Memory B cell (primary cell): ENCODE measurements at places on chromosomes 16 and 17.

DNA sequence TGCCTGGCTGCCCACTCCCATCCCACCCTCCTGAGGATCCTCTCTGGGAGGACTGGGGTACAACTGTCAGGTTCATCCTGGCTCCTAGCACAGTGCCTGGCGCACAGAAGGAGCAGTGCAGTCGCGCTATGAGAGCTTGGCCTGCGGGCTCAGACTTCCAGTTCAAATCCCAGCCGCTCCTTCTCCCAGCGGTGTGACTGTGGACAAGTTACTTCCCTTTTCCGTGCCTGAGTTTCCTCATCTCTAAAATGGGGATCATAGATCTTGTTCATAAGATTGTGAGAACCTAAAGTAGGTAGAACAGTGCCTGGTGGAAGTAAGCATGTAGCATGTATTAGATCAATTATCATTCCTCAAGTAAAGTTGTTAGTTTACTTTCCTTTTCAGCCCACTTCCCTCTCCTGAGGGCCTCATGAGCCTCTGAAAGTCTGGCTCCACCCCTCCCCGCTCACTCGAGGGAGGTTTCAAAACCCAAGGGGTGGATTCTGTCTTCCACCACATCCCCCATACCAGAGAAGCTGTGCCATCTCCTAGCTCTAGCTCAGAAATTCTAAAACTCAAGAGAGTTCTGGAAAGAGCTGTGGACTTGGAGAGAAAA, 19.9 kb upstream of the COL1A1 start:
- H3K27ac ChIP-seq: no peak overlapping the region
- H3K27me3 ChIP-seq: peaks cover 13% of the 10 kb centered on the region
- H3K4me3 ChIP-seq: no peak overlapping the region
- H3K4me1 ChIP-seq: peaks cover 3% of the 10 kb centered on the region

DNA sequence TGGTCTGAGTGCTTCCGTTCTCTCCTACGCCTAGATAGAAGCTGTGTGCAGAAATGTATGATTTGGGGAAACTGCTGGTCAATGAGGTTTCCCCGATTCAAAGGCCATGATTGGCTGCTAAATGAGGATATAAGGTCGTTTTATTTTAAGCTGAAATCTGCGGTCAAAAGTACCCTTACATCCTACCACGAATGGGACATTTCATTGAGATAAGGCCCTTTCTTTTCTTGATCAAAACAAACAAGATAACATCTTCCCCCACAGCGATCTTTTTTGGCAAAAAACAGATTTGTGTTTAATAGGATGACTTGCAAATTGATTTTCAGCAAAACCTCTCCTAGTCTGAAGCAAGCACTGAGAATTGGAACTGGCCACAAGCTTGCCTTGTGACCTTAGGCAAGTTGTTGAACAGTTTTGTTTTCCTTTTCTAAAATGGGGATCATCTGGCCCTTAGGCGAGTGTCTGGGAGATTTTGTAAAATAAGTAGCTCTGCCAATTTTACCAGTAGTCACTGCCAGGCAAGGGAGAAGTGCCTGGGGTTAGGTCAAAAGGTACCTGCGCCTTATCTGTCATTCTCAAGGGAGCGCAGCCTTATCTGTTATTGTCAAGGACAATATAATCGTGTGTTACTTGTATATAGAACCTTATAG, 635 bp downstream of the SCPEP1 start:
- peak overlapping the region; percentile 96 for H3K4me3 ChIP-seq
- no peaks in the 10 kb centered on the region for H3K36me3 ChIP-seq
- peaks cover 2% of the 10 kb centered on the region for H3K27me3 ChIP-seq
- H3K4me1 ChIP-seq: peaks cover 14% of the 10 kb centered on the region
- no peak for DNase-seq

- no peak overlapping the region for H3K4me3 ChIP-seq
- H3K27ac ChIP-seq: peak overlapping the region; percentile 75
- peaks cover 35% of the 10 kb centered on the region for H3K4me1 ChIP-seq
- H3K36me3 ChIP-seq: peaks cover 19% of the 10 kb centered on the region
- no peaks in the 10 kb centered on the region for H3K27me3 ChIP-seq
Measured at GRCh38 chr17:18919963-18920362, 32.0 kb upstream of the SLC5A10 start.

- H3K27ac ChIP-seq: no peak overlapping the region
- no peaks in the 10 kb centered on the region for H3K4me1 ChIP-seq
Measured at GRCh38 chr16:19283637-19284036, 1.9 kb upstream of the CLEC19A start.

DNA sequence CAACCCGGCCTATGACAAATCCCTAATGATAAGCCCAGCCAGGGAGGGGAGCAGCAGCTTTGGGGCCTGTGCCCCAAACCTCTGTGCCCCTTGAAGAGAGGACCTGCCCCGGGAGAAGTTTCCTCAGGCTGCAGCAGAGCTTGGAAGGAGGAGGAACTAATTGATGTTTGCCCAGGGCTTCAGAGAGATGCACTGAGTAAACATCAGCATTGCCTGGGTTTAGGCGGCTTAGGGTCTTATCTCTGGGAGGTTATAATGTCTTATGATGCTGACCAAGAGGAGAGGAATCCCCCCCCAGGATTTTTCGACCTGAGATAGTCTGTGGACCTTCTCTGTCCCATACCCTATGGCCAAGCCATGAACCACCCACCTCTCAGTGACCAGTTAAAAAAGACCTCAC, 148.7 kb upstream of the SDK2 start:
- DNase-seq: no peak
- no peaks in the 10 kb centered on the region for H3K36me3 ChIP-seq
- H3K27ac ChIP-seq: no peak overlapping the region

DNA sequence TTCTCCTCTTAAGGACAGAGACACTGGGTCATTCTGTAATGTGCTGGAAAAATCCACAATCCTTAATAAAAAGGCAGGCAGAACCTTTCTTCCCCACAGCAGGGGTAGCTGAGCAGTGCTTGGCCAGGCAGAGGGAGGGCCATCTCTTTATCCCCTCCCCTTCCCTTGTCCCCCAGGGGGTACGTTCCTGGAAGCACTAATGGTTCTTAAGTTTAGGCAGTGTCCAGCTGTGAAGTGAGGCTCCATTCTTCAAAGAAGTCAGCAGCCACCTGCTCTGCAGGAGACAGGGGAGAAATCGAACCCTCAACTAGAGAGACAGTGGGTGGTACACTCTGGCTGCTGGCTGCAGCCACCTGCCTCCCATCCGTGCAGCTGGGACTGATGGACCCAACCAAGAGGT, 533.9 kb upstream of the CDH11 start:
- DNase-seq: no peak
- no peak overlapping the region for H3K4me3 ChIP-seq

DNA sequence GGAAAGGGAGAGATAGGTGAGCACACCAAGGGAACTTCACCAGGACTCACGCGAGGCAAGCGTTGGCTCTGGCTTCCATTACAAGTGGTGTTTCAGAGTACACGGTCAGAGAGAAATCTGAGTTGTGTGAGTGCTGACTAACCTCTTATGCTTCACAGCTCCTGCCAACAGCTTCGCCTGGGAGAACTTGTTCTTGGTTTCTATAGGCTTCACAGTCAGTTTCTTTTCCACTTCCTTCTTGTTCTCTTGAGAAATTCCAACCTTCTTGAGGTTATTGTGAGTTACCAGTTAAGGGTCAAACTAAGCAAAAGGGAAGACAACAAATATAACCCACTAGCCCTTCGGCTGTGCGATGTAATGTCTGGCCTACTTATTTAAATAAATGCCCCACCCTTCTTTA, 18.9 kb downstream of the PSME3IP1 start:
- H3K27me3 ChIP-seq: no peaks in the 10 kb centered on the region
- no peak for DNase-seq

DNA sequence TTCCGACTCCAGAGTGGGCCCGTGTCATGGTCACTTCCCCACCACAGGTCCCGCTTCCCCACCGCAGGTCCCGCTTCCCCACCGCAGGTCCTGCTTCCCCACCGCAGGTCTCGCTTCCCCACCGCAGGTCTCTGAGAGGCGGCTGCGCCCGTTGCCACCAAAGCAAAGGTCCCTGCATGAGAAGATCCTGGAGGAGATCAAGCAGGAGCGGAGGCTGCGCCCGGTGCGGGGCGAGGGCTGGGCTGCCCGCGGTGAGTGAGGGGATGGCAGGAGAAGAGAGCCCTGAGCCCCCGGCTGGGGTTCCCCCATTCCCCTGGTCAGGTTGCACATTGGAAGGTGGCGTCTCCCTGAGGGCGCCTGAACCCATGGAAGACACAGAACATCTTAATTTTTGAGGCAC, 17.4 kb upstream of the TCF25 start:
- H3K4me3 ChIP-seq: no peak overlapping the region
- H3K27ac ChIP-seq: no peak overlapping the region
- no peak for DNase-seq
- H3K27me3 ChIP-seq: peaks cover 20% of the 10 kb centered on the region
- peaks cover 3% of the 10 kb centered on the region for H3K36me3 ChIP-seq

- no peaks in the 10 kb centered on the region for H3K36me3 ChIP-seq
- H3K4me1 ChIP-seq: peaks cover 14% of the 10 kb centered on the region
- peaks cover 25% of the 10 kb centered on the region for H3K27me3 ChIP-seq
- no peak overlapping the region for H3K4me3 ChIP-seq
- no peak overlapping the region for H3K27ac ChIP-seq
Measured at GRCh38 chr17:48540213-48540612, 4.7 kb downstream of the HOXB2 start.

- no peak overlapping the region for H3K4me3 ChIP-seq
- H3K4me1 ChIP-seq: no peaks in the 10 kb centered on the region
- no peak for DNase-seq
- no peak overlapping the region for H3K27ac ChIP-seq
- peaks cover 5% of the 10 kb centered on the region for H3K27me3 ChIP-seq
- no peaks in the 10 kb centered on the region for H3K36me3 ChIP-seq
Measured at GRCh38 chr16:87126403-87127025, 190.7 kb downstream of the C16orf95 start.

DNA sequence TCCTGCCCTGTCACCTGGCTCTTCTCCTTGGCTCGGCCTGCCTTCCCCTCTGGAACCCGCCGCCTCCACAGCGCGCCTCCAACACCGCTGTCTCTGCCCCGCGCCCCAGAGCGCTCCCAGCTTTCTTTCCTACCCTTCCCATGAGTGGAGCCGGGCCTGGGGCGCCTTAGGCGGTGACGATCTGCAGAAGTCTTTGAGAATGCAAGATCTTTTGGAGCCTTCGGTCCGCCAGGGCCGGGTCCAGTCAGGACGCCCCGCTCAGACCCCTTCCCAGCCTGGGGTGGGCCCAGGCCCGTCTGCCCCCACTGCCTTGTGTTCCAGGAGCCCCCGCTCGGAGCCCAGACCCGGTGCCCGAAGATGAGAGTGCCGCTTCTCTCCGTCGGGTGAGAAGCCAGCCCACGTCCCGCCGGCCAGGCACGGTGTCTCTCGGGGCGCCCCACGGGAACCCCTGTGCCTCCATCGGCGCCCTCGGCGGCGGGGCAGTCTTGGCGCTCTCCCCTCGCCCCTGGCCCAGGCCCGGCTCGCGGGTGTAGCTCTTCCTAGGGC, 40.0 kb downstream of the MRM1 start:
- H3K27me3 ChIP-seq: peaks cover 30% of the 10 kb centered on the region
- H3K36me3 ChIP-seq: no peaks in the 10 kb centered on the region
- no peak overlapping the region for H3K4me3 ChIP-seq
- peaks cover 7% of the 10 kb centered on the region for H3K4me1 ChIP-seq
- no peak overlapping the region for H3K27ac ChIP-seq

GRCh38 chr16:21056396-21056795, 94.2 kb downstream of the DNAH3 start:
- DNase-seq: no peak
- no peak overlapping the region for H3K27ac ChIP-seq
- no peak overlapping the region for H3K4me3 ChIP-seq
- H3K27me3 ChIP-seq: peaks cover 20% of the 10 kb centered on the region
- H3K4me1 ChIP-seq: no peaks in the 10 kb centered on the region

- peak overlapping the region; percentile 72 for H3K27ac ChIP-seq
- DNase-seq: no peak
- H3K36me3 ChIP-seq: peaks cover 22% of the 10 kb centered on the region
- peaks cover 20% of the 10 kb centered on the region for H3K4me1 ChIP-seq
- H3K4me3 ChIP-seq: no peak overlapping the region
- no peaks in the 10 kb centered on the region for H3K27me3 ChIP-seq
Measured at GRCh38 chr16:11563493-11564040, 23.2 kb downstream of the LITAF start.

- H3K36me3 ChIP-seq: peaks cover 5% of the 10 kb centered on the region
- no peak for DNase-seq
- no peak overlapping the region for H3K27ac ChIP-seq
- H3K4me1 ChIP-seq: no peaks in the 10 kb centered on the region
Measured at GRCh38 chr17:37211136-37211535, 164.6 kb upstream of the C17orf78 start.

DNA sequence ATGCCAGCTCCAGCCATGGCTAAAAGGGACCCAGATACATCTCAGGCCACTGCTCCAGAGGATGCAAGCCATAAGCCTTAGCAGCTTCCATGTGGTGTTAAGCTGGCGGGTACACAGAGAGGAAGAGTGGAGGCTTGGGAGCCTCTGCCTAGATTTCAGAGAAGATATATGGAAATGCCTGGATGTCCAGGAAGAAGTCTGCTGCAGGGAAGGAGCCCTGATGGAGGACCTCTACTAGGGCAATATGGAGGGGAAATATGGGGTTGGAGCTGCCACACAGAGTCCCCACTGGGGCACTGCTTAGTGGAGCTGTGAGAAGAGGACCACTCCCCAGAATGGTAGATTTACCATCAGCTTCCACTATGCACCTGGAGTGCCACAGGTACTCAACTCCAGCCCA, 32.1 kb downstream of the RNF112 start:
- H3K27ac ChIP-seq: no peak overlapping the region
- no peak for DNase-seq
- peaks cover 8% of the 10 kb centered on the region for H3K4me1 ChIP-seq
- peaks cover 6% of the 10 kb centered on the region for H3K36me3 ChIP-seq

GRCh38 chr17:57858838-57859237, 9.0 kb upstream of the MRPS23 start:
- H3K4me1 ChIP-seq: peaks cover 10% of the 10 kb centered on the region
- H3K4me3 ChIP-seq: no peak overlapping the region
- no peak for DNase-seq
- H3K36me3 ChIP-seq: no peaks in the 10 kb centered on the region

DNA sequence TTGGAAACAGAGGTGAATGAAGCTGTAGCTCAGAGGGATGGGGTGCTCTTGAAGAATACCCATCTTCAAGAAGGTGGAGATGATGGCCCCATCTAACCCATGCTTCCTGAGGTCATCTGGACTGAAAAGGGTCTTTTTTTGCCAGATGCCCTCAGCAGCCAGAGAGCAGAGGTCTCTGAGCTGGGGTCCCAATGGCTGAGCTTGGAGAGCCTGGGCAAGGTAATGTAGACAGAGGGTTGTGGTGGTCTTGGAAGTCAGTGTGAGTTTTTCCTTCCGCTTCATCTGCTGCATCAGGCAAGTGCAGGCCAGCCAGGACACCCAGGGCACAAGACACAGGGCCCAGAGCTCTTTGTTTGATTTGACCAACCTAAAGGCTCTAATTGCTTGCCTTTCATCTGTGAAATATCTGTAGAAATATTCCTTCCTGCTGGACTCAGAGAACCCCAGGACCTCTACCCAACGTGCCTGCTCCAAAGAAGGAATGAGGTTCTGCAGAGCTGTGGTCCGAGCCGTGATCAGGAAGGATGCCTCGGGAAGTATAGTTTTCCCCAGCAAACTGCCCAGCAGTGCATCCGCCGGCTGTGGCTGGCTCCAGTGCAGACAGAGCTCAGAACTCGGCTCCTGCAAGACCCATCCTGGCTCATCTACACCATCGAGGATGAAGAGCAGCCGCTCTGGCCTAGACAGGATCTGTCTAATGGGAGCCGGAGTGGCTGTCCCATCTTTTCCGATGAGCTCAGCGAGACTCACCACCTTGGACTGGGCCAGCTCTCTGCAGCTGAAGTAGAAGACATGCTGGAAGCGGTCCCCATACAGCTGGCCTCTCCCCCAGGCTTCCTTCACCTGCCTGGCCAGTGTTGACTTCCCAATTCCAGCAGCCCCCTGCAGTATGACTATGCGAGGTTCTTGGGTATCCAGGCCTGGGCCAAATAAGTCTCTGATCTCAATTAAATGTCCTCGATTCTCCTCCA, 25.2 kb downstream of the NLRP1 start:
- no peak overlapping the region for H3K27ac ChIP-seq
- no peak for DNase-seq
- peaks cover 42% of the 10 kb centered on the region for H3K36me3 ChIP-seq
- no peak overlapping the region for H3K4me3 ChIP-seq
- H3K4me1 ChIP-seq: peaks cover 20% of the 10 kb centered on the region
